Stimulated activated CD8-positive, alpha-beta memory T cell treated with anti-CD3 and anti-CD28 coated beads, Interleukin-15, amount 100 ng/mL, for 24 hours (primary cell): ENCODE measurements at places on chromosomes 5 and 9.

DNA sequence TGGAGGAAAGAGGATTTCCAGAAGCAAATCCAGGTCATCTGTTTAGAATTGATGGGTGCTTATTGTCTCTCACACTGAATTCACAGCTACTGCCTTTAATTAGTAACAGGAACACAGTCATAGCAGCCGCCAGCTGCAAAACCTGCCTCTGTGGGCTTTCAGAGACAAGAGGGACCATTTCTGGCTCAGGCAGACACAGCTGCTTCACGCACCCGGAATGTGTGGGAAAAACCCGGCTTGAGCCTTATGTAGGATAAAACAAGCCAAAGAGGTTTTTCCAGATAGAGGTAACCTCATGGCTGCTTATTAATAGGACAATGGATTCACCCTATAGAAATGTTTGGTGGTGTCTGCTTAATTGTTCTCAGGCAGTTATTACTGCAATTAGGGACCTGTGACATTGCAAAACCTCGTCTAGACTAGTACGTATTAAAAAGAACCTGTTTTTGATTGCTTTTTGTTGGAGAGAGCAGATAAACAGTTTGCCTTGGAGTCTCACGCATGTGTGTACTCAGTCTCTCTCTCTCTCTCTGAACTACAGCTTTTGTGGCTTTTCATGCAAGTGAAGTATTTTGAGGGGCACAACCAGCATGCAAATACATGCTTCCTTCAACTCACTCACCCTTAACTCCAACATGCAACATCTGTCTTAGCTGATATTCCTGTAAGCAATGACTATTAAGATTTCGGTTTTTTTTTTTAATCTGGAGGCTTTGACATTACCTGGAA, 302.7 kb downstream of the PLK2 start:
- no peak for DNase-seq

- no peak for DNase-seq
These were observed 5.0 kb upstream of the EBF1 start for GRCh38 chr5:159104759-159105144.

- no peak for DNase-seq
These were observed 386.6 kb upstream of the DAB2 start for GRCh38 chr5:39811381-39811780.

DNA sequence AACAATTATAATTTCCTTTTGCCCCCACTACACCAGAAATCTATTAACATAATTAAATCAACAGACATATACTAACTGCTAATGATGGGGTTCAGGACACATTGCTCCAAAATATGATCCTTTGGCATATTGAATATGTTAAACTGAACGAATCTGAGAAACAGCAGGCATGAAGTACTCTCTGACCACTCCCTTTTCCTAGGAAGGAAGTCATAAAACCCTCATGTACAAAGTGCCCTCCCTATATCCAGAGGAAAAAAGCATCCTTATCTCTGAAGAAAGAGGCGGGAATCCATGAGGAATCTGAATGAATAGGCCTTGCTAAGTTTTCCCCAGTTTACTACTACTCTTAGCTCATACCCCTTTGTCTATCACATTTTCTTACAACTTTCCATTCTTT, 67.9 kb downstream of the ADAMTS6 start:
- no peak for DNase-seq

GRCh38 chr5:15285901-15286583, 213.9 kb upstream of the FBXL7 start:
- no peak for DNase-seq

- DNase-seq, result no peak
These were observed 200.2 kb upstream of the TARS1 start for GRCh38 chr5:33240558-33240957.

DNA sequence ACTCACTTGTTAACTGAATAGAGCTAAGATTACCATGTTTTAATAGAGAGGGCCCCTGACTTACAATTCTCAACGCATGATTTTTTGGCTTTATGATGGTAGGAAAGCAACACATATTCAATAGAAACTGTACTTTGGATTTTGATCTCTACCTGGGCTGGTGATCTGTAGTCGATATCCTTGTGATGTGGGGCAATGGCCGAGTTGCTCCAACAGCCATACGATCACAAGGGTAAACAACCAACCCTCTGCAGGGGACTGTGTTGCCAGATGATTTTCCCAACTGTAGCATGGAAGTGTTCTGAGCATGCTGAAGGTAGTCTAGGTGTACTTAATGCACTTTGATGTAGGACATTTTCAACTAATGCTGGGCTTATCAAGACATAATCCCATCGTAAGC, 36.5 kb downstream of the NSUN2 start:
- DNase-seq, result no peak

- DNase-seq, result no peak
These were observed 393.1 kb upstream of the ARRDC3 start for GRCh38 chr5:91776249-91776648.

DNA sequence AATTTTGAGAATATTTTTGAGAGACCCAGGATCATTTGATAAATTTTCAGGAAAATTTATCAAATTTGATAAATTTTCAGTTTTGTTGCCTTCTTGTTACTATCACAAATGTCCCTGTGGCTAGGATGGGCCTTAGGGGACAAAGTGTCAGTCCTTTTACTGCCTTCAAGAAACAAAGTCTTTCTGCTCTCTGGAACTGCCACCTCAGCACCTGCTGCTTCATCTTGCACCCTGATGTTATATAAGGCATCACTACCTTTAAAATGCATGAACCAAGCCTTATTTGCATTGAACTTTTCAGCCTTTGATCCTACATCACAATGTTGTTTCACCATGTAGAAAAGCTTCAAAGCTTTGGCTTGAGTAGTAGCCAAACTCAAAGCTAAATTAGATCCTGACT, 123.0 kb upstream of the CNTLN start:
- DNase-seq, result no peak

DNA sequence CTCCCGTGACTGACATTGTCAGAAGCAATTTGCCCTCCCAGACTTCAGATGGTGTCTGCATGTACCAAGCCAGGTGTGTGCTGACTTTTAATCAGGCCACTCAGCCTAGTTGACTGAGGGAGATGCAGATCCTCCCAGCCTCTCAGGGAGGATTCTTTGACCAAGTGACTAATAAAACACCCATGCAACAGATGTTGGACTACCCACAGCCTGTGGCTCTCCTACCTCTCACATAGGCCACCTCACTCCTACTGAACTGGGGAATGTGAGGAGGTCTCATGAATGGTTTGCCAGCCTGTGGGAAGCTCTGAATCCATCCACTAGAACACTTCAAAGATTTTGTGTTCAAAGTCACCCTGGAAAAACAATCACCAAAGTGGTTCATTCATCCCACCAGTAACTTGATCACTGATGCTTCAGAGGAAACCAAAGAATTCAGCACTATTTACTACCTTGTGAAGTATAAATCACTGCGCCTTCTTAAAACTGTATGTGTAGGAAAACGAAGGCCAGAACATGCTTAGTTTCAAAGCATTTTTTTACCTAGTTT, 80.1 kb downstream of the ESM1 start:
- no peak for DNase-seq

DNA sequence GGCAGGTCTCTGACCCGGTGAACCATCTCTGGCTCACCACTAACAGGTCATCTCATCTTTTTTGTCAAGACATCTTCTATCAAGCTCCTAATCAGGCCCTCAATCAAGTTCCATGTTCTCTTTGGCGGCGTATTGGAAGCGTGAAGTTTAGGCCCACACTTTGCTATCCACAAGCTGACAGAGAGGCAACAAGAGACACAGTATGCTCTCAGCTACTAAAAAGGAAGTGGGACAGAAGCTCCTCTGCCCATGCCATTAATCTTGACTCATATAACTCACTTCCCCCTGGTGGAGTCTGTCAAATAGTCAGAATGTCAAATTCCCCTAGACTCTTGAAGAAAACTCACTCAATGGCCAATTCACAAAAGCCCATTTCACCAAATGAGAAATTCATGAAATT, 77.6 kb upstream of the TMC1 start:
- DNase-seq, result no peak

- DNase-seq, result no peak
These were observed 389.9 kb upstream of the CTNND2 start for GRCh38 chr5:12294151-12294550.

DNA sequence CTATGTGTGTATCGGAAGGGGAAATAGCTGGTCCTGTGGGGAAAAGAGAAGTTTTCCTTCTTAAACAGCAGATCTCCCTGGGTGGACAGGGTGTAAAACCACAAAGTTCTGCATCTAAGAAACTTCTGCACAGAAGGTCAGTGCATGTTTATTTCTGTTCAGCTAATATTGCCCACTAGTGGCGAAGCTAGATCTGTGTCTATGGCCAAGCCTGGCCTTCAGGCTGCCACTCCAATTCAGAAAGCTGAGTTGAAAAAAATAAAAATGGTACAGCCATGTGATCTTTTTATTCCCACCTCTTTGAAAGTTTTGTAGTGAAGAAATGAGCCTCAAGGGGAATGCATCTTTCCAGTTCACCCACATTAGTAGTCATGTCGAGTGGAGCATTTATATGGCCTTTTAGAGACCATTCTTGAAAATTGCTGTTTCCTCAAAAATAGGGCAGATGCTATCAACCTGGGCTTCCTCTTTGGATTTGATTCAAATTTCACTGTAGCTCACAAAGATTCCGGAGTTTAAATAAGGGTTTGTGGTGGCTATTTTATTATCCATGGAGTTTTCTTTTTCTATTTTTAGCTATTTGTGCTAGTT, 488.0 kb downstream of the PRELID2 start:
- no peak for DNase-seq

DNA sequence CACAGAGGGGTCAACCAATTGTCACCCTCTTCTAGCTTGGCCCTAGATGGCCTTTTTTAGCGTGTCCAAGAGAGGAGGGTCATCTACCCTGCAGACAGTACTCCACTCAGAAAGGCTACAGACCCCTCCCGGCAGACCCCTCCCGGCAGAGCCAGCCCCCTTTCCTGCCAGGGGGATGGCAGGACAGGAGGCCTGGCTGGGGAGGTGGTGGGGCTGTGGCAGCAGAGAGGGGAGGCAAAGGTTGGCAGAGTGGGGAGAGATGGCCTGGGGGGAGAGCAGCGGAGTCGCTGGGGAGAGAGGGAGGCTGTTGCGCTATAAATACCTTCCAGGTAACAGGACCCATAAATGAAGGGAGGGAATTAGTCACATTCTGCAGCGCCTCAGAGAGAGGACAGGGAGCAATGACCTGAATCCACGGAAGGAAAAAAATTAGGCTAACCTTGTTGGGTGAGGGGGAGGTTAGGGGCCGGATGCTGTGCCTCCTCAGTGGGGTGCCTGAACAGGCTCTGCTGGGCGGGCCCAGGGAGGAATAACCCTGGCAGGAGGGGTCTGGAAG, 32.9 kb upstream of the PSD2 start:
- no peak for DNase-seq

DNA sequence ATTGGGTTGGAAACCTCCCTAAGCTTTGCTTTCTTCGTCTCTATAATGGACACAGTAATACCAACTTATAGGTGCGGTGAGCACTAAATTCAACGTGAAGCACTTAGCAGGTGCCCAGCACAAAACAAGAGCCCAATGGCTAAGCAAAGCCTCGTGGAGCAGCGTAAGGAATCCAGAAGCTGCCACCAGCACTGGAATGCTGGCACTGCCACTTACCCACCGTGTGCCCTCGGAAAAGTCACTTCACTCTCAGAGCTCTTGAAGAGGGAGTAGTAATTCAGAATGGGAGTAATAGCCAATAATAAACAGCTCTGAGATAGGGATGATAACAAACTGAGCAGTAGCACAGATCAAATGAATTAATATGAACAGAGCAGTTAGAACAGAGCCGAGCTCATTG, 16.4 kb downstream of the DAP start:
- DNase-seq, result no peak

DNA sequence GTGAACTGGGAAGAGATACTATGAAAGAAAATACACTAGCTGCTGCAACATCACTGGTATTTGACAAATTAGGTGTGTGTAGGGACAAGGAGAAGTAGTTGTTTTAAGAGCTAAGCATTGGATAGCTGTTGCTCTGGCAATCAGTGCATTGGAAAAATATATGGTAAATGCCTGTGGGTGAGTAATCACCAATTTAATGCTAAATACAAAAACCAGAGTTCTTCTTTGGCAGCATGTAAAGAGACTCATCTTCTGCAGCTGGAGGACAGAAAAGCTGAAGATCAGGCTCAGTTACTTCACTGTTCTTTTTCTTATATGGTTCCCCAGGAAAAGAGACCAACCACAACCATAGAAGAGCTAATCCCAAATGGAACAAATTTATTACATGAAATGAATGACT, 201.8 kb upstream of the MPDZ start:
- DNase-seq, result no peak

DNA sequence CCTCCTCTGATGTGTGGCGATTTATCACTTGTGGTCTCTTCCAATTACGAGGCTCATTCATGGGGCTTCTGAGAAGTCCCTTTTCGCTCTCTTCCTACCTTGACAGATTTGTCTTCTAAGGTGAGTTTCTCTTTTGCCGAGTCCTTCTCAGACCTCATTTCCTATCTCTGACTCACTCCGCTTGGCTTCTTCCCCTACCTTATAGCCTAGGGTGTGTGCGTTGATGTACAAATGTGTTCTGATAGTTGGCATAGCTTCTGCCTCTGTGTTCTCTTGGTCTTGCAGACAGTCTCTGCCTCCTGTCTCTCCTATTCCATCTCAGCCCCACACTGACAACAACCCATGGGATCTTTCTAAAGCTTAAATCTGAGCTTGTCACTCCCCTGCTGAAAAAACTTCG, 56.9 kb upstream of the SHB start:
- no peak for DNase-seq

DNA sequence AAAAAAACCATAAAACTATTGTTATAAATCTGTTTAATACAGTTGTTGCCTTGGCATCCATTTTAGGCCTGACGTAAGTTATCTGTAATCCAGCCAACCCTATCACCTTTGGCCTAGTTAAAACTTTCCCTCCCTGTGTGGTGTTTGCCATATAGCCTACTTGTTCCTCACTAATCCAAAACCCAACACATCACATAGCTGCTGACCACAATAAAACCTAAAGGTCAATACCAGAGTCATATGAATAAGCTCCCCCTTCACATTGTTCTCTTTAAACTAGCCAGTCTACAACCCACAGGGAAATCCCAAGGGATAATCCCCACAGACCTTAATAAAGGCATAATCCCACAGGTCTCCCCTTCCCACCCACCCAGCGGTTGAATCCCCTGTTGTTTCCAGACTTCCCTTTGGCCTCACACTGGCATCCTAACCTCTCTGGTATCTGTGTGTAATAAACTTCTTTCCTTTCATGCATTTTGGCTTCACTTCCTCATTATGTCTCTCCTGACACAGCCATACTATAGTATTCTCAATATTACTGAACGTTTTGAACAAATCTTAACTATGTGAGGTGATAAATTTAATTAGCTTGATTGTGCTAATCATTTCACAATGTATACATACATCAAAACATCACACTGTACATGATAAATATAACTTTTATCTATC, 50.8 kb downstream of the DTWD2 start:
- no peak for DNase-seq

DNA sequence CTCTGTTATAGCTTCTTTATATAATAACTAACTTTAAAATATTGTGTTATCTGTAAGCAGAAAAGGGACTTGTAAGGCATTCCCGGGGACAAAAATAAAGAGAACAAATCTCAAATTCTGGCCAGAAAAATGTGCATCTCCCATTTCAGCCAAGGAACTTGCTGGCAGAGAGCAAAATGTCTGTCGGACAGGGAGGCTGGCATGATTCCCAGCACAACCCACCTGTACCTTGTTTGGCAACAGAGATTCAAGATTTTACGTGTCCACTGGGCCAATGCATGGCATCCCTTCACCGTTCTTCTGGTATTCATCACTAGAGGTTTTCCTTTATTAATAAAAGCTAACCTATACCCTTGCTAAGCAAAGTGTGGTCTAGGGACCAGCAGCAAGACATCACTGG, 566.6 kb downstream of the PSAT1 start:
- DNase-seq, result no peak

GRCh38 chr5:18712936-18713485, 1078.8 kb downstream of the TAF11L14 start:
- no peak for DNase-seq
